ENCODE measurements at places on chromosomes 2 and 18. TPM values are rescaled to one million over a fixed set of nuclear protein-coding genes. Genes with fewer than 3 reads are reported as not detected.

Gene TACR1
- total RNA-seq = 1.4 TPM

Gene CDK5R2
- not detected for total RNA-seq

Gene CAPN14
- 0.15 TPM for total RNA-seq

Gene CD28
- 2.2 TPM for total RNA-seq

Gene LDLRAD4
- 24.6 TPM for total RNA-seq

Gene TIMM21
- total RNA-seq = 21.6 TPM

Gene TXNL4A
- 78.7 TPM for total RNA-seq

Gene REG1A
- not detected for total RNA-seq

Gene HSPE1
- 65.3 TPM for total RNA-seq

Gene NDUFS1
- 58.2 TPM for total RNA-seq

Gene VWC2L
- not detected for total RNA-seq

Gene LNPK
- total RNA-seq = 32.3 TPM

Gene SERPINB10
- total RNA-seq = not detected

Gene FAM228A
- total RNA-seq = 0.89 TPM

Gene CEBPZ
- 45.3 TPM for total RNA-seq

Gene GNLY
- total RNA-seq = 21.5 TPM

Gene CENPA
- total RNA-seq = 1.7 TPM

Gene RIT2
- total RNA-seq = not detected

Gene NOL4
- 0.56 TPM for total RNA-seq

Gene UGT1A8
- not detected for total RNA-seq

Gene TRMT61B
- total RNA-seq = 13.0 TPM

Gene FBXO41
- total RNA-seq = 2.9 TPM

Gene ALLC
- total RNA-seq = not detected

Gene RPIA
- 16.5 TPM for total RNA-seq

Gene ACMSD
- not detected for total RNA-seq

Gene CNGA3
- 0.18 TPM for total RNA-seq

Gene VWA3B
- 7.9 TPM for total RNA-seq

Gene ALK
- 1.1 TPM for total RNA-seq

Gene ASXL3
- 1.4 TPM for total RNA-seq

Gene PRLH
- not detected for total RNA-seq

Gene MEP1B
- not detected for total RNA-seq

Gene SH2D6
- total RNA-seq = 0.97 TPM

Gene TEX51
- total RNA-seq = not detected

Gene EVA1A
- total RNA-seq = 31.7 TPM

Gene FANCL
- 23.7 TPM for total RNA-seq

Gene TRIB2
- total RNA-seq = 35.1 TPM

Gene ARHGAP28
- total RNA-seq = 13.1 TPM

Gene ABCG5
- total RNA-seq = not detected

Gene FOXI3
- total RNA-seq = not detected

Gene FBLN7
- total RNA-seq = 2.0 TPM

Gene LAMA1
- 0.65 TPM for total RNA-seq

Gene CIB4
- total RNA-seq = not detected

Gene GKN1
- not detected for total RNA-seq

Gene BOLL
- total RNA-seq = not detected

Gene KATNAL2
- 3.8 TPM for total RNA-seq

Gene PTGR3
- total RNA-seq = 37.3 TPM

Gene TMEM182
- 3.7 TPM for total RNA-seq

Gene PROM2
- total RNA-seq = 6.0 TPM

Gene IL1B
- 17.5 TPM for total RNA-seq

All from lower lobe of right lung (tissue), 2 donors.